ENCODE measurements at places on chromosomes 1 and 21. TPM values are rescaled to one million over a fixed set of nuclear protein-coding genes. Genes with fewer than 3 reads are reported as not detected.

DNA sequence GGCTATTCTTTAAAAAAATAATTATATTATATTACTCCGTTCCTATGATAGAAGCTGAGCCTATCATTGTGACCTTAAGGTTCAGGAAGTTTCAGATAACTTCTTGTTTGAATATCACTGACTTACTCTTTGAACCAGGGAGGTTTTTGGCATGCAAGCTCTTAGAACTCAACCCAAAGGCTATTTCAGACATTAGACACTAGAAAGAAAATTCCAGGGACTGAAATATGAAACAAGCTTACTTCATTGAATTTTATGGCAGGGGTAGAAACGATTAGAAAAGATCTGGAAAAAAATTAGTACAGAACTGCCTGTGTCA, 159.6 kb downstream of the DENND1B start:
- H3K27ac ChIP-seq: no peak overlapping the region
- H3K27me3 ChIP-seq: no peaks in the 10 kb centered on the region
- no peak overlapping the region for H3K4me3 ChIP-seq
- H3K36me3 ChIP-seq: peaks cover 9% of the 10 kb centered on the region
- no peaks in the 10 kb centered on the region for H3K4me1 ChIP-seq

DNA sequence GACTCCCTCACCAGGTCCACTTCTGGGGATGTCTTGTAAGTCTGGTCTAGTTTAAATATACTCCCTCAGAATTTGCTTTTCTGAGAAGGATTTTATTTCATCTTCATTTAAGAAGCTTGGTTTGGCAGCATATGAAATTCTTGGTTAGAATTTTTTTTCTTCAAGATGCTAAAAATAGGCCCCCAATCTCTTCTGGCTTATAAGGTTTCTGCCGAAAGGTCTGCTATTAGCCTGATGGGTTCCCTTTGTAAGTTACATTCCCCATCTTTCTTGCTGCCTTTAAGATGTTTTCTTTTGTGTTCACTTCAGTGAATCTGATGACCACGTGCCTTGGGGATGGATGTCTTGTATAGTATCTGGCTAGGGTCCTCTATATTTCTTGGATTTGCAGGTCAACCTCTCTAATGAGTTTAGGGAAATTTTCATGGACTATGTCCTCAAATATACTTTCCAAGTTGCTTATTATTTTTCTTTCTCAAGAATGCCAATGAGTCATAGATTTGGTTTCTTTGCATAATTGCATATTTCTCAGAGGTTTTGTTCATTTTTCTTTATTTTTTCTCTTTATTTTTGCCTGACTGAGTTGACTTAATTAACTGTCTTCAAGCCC, 19.4 kb downstream of the TCP10L start:
- H3K4me1 ChIP-seq: peaks cover 22% of the 10 kb centered on the region

DNA sequence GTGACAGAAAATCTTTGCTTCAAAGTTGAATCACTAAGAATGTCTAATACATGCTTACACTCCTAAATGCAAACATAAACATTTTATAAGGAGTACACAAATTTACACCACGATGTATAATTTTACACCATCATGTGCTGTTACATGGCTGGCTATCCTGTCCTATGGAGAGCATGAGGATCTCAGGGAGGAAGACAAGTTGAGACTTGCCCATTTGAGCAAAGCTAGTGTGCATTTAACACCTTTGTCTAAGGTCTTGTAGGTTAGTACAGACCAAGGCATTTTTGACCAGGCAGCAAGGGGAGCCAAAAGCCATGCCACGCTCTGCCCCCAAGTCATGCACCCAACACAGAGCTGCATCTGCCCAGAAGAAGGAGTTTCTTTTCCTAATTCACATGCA, 14.5 kb upstream of the COG2 start:
- no peak for DNase-seq
- H3K4me1 ChIP-seq: no peaks in the 10 kb centered on the region
- H3K36me3 ChIP-seq: no peaks in the 10 kb centered on the region
- H3K4me3 ChIP-seq: no peak overlapping the region

- H3K4me1 ChIP-seq: no peaks in the 10 kb centered on the region
- H3K4me3 ChIP-seq: no peak overlapping the region
- H3K27ac ChIP-seq: no peak overlapping the region
These were observed 19.2 kb downstream of the CNIH3 start for GRCh38 chr1:224635356-224635755.

DNA sequence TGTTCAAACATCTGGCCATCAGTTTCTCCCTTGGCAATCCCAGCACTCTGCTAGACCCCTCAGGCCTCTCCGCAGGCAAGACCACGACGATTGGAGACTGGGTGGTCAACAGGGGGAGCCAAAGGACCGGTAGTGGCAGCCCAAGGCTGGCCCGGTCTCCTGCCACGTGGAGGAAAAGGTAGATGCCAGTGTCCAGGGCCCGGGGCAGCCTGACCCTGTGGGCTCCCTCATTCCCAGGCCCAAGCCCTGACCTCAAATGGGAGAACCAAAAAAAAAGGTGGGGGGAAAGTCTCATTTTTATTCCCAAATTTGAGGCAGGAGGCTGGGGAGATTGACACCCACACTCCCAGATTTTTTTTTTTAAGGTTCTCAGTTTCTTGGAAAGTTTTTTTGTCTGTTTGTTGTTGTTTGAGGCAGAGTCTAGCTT, 24.8 kb downstream of the S100A6 start:
- no peak overlapping the region for H3K4me3 ChIP-seq
- H3K27ac ChIP-seq: no peak overlapping the region
- peaks cover 22% of the 10 kb centered on the region for H3K4me1 ChIP-seq
- no peaks in the 10 kb centered on the region for H3K36me3 ChIP-seq

TTC34 gene
- 0.46 TPM for total RNA-seq

- DNase-seq: no peak
- H3K27ac ChIP-seq: no peak overlapping the region
- H3K27me3 ChIP-seq: no peaks in the 10 kb centered on the region
- H3K4me1 ChIP-seq: peaks cover 7% of the 10 kb centered on the region
- no peaks in the 10 kb centered on the region for H3K36me3 ChIP-seq
These were observed 167.2 kb downstream of the CYYR1 start for GRCh38 chr21:26405735-26406361.

- peaks cover 41% of the 10 kb centered on the region for H3K36me3 ChIP-seq
- no peaks in the 10 kb centered on the region for H3K27me3 ChIP-seq
- peaks cover 6% of the 10 kb centered on the region for H3K4me1 ChIP-seq
These were observed 19.5 kb downstream of the NUAK2 start for GRCh38 chr1:205301842-205302588.

GRCh38 chr21:42694751-42695696, 41.6 kb downstream of the PDE9A start:
- no peaks in the 10 kb centered on the region for H3K27me3 ChIP-seq
- H3K4me3 ChIP-seq: no peak overlapping the region
- DNase-seq: no peak
- H3K36me3 ChIP-seq: no peaks in the 10 kb centered on the region
- H3K27ac ChIP-seq: no peak overlapping the region
- peaks cover 4% of the 10 kb centered on the region for H3K4me1 ChIP-seq

DNA sequence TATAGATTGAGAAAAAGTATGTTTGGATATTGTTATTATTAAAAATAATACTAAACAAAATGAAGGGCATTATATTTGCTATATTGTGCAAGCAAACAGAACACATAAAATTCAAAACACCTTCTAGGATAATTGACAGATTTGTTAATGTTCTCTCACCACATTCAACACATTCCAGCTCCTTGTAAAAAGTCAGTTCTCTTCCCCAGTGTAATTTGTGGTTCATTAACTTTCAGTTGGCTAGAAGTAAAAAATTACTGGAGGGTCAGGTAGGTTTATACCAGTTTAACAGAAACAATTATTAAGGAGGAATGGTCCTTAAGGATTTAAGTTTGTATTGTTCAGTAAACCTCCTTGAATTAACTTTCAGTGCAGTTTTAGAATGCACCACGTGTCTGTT, 1235.3 kb upstream of the ADGRL2 start:
- no peak overlapping the region for H3K4me3 ChIP-seq
- no peaks in the 10 kb centered on the region for H3K4me1 ChIP-seq
- H3K27ac ChIP-seq: no peak overlapping the region
- no peaks in the 10 kb centered on the region for H3K36me3 ChIP-seq
- no peaks in the 10 kb centered on the region for H3K27me3 ChIP-seq

- no peak for DNase-seq
- no peaks in the 10 kb centered on the region for H3K27me3 ChIP-seq
- no peaks in the 10 kb centered on the region for H3K36me3 ChIP-seq
- H3K4me3 ChIP-seq: no peak overlapping the region
- H3K4me1 ChIP-seq: peaks cover 8% of the 10 kb centered on the region
- H3K27ac ChIP-seq: no peak overlapping the region
These were observed 4.7 kb downstream of the AUNIP start for GRCh38 chr1:25854554-25854953.

- no peaks in the 10 kb centered on the region for H3K27me3 ChIP-seq
- H3K36me3 ChIP-seq: no peaks in the 10 kb centered on the region
- no peak overlapping the region for H3K4me3 ChIP-seq
- no peaks in the 10 kb centered on the region for H3K4me1 ChIP-seq
These were observed 20.8 kb downstream of the GRHL3 start for GRCh38 chr1:24339996-24340395.

GRCh38 chr1:39727221-39727931, 11.3 kb upstream of the PPIE start:
- DNase-seq: peak; percentile 29
- H3K4me3 ChIP-seq: no peak overlapping the region
- H3K36me3 ChIP-seq: no peaks in the 10 kb centered on the region
- H3K4me1 ChIP-seq: no peaks in the 10 kb centered on the region

ASPM gene
- total RNA-seq: 0.13 TPM

CHI3L1 gene
- total RNA-seq: not detected

DNA sequence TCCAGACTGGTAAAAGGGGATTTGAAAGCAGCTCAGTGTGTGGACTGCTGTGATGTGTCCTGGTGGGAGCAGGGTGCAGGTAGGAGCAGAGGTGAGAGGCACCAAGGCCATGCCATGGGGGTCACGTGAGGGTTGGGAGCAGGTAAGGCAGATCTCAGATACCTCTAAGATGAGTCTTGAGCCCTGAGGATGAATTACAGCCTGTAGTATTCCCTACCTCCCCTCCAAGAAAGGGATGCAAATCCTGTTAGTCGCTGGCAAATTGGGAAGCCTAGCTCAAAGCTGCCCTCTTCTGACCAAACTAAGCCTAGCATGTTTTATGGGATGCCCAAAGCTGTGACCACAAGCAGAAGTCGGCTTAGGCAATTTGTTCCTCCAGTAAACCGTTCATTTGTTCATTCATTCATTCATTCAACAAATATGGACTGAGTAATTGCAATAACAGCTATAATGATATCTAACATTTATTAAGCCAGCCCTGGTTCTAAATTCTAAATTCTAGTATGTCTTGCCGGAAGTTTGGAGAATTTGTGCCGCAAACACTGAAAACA, 3.9 kb upstream of the NUAK2 start:
- no peak overlapping the region for H3K4me3 ChIP-seq
- H3K27ac ChIP-seq: no peak overlapping the region

DNA sequence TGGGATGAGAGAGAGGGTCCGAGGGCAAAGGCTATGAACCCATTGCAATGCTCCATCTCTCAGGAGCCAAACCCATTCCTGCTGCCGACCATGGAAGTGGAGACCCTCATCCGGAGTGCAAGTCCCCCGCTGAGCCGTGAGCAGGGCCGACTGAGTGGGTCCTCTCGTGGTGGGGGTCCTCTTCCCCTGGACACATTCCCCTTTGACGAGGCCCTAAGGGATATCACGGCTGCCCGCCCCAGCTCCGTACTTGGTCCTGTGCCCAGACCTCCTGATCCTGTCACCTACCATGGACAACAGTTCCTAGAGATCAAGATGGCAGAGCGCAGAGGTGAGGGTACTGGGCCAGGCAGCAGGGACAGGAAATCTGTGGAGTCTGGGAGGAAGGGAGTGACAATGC, 11.0 kb downstream of the HYI start:
- no peak overlapping the region for H3K27ac ChIP-seq
- DNase-seq: no peak
- H3K36me3 ChIP-seq: peaks cover 99% of the 10 kb centered on the region
- H3K4me3 ChIP-seq: no peak overlapping the region
- H3K27me3 ChIP-seq: no peaks in the 10 kb centered on the region

ADAM30 gene
- not detected for total RNA-seq

DNA sequence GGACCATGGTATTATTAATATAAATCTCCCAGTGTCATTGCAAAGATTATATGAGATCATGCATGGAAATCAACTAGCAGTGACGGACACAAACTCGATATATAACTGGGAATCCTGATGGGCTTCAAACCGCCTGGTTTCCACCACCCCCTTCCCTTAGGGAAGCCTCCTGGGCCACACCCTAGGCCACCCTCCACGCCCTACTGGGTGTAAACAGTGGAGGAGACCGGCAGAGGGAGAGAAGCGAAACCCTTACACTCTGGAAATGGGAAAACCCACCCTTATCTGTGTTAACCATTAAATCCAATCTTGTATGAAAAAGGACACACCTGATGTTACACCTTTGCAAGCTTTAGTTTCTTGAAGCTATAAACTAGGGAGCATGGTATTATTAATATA, 595 bp upstream of the ZNHIT6 start:
- H3K27me3 ChIP-seq: no peaks in the 10 kb centered on the region
- peak overlapping the region; percentile 69 for H3K4me3 ChIP-seq
- H3K36me3 ChIP-seq: no peaks in the 10 kb centered on the region
- no peak for DNase-seq

- H3K4me3 ChIP-seq: no peak overlapping the region
- peaks cover 18% of the 10 kb centered on the region for H3K4me1 ChIP-seq
- H3K27me3 ChIP-seq: no peaks in the 10 kb centered on the region
- no peak for DNase-seq
These were observed 3.2 kb upstream of the CHAF1B start for GRCh38 chr21:36381841-36382589.

DNA sequence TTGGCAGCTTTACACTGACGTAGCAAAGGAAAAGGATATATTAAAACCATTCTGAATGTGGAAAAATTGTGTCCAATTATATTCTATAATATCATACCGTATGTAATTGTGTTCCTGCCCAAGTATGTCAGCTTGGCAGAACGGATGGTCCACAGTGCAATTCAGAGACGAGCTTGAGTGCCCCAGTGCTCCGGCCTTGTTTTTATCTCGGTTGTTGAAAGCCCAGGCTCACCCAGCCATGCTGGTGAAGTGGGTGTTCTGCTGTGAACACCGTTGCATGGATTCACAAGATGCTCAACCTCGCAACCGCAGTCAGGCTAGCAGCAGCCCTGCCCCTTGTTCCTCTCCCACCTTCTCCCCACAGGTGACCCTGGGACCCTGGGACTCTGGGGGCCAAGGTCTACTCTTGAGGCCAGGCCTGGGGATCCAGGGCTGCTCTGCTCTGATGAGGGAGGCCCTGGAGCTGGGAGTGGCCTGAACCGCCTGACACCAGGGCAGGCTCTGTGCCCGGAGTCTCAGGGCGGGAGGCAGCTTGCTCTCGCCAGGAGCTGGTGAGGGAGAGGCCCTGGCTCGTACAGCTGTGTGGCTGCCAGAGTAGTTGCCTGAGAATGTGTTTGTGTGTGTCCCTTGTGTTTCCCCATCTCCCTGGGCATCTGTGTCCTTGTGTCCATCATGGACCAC, 11.2 kb downstream of the PTPRF start:
- no peak overlapping the region for H3K4me3 ChIP-seq
- H3K4me1 ChIP-seq: peaks cover 69% of the 10 kb centered on the region
- no peak for DNase-seq
- peak overlapping the region; percentile 81 for H3K27ac ChIP-seq
- H3K36me3 ChIP-seq: peaks cover 10% of the 10 kb centered on the region

GRCh38 chr1:22995774-22996173, 19.9 kb downstream of the TEX46 start:
- DNase-seq: no peak
- no peak overlapping the region for H3K27ac ChIP-seq
- peaks cover 5% of the 10 kb centered on the region for H3K27me3 ChIP-seq
- no peak overlapping the region for H3K4me3 ChIP-seq
- H3K4me1 ChIP-seq: no peaks in the 10 kb centered on the region
- H3K36me3 ChIP-seq: no peaks in the 10 kb centered on the region

XCL2 gene
- total RNA-seq: not detected

GRCh38 chr1:63991685-63992084, 211.7 kb upstream of the UBE2U start:
- no peaks in the 10 kb centered on the region for H3K36me3 ChIP-seq
- H3K4me1 ChIP-seq: no peaks in the 10 kb centered on the region
- H3K4me3 ChIP-seq: no peak overlapping the region
- H3K27me3 ChIP-seq: no peaks in the 10 kb centered on the region

ORC1 gene
- total RNA-seq: 0.34 TPM

CAMTA1 gene
- 124 TPM for total RNA-seq

All from esophagus muscularis mucosa (tissue), 4 donors.